Hematopoietic multipotent progenitor cell treated with erythropoietin and hydrocortisone succinate and interleukin-3 and kit ligand, for 8 days (in vitro differentiated cells): ENCODE measurements at places on chromosomes 4 and X.
A peak's percentile ranks its signal among the peaks of the same experiment; 100 is the strongest.

GRCh38 chr4:147944249-147944648, 212.4 kb downstream of the ARHGAP10 start:
- no peak for DNase-seq

DNA sequence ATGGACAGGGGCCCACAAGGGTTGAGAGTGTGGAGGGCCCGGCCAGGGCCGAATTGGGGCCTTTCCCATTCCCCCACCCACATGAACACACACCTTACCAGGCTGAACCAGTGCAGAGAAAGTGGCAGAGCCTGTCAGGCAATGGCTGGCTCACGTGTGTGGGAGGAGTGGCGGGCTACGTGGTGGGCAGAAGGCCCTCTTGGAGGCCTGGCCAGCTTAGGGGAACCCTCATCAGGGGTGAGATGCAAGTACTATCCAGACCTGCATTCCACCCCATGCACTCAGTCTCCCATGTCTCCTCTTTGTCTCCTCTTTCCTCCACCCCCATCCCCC, 965 bp downstream of the TCEAL4 start:
- DNase-seq: no peak

DNA sequence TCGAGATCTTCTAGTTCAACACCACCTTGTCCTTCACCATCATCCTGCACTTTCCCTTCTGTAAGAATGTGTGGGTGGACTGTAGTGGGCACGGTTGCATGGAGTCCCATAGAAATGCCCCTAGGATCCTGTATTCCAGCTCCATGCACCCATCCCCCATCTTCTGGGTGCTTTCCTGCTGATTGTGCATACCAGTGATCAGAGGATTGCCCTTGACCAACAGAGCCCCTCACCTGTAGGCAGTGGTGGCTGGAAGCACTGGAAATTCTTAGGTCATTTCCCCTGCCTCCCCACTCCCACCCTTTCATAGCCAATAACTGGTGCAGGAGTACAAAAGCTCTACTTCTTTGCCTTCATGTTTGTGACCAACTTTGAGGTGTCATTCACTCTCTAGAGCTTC, 213.4 kb upstream of the ARSJ start:
- DNase-seq: no peak

DNA sequence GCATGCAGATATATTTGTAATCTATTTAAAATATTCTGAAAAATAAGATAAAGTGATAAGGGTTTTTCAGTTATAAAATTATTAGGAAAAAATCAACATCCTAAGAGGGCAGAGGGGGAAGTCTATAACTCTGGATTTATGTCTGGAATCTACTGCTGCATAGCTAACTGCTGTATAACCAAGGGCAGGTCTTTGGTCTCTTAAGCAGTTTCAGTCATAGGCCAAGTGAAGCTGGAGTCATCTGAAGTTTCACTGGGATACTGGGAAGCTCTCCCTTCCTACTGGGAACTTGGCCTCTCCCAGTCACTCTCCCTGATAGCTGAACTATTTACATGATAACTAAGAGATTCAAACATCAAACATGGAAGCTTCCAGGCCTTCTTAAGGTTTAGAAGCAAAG, 1409.9 kb upstream of the PCDH7 start:
- no peak for DNase-seq

DNA sequence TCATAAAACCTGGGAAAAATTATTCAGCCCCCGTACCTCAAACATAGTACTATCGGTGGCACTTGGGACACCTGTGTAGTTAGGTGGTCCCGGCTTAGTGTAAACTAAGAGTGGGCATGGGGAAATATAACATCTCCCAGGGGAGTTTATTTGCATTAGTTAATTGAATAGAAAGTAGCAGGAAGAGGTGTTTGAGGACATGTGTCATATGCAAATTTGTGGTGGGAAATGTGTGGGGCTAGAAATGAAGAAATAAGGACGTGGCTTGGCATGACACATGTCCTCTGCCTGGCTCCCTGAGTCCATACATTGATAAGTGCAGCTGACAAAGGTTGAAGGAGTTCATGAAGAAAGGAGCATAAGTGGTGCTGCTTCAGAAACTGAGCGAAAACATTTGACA, 483.6 kb downstream of the SH2D1A start:
- DNase-seq: no peak

- no peak for DNase-seq
Observed at GRCh38 chrX:47976254-47977151, 27.3 kb downstream of the ZNF182 start.

DNA sequence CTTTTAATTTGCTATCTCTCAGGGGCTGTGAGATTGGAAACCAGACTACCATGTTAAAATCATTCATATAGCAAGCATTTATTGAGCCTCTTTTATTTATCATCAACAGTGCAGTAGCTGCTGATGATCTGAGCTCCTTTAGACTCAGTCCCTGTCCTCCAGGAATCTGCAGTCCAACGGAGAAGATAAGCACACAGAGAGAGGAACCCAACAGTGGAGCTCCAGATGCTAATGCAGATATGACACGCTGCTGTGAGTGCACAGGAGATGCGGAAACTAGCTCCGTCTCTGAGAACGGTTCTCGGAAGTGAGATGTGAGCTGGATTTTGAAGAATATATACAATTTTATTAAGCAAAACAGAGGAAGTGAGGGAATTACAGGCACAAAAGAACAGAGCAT, 35.4 kb downstream of the DCHS2 start:
- peak; percentile 24 for DNase-seq

DNA sequence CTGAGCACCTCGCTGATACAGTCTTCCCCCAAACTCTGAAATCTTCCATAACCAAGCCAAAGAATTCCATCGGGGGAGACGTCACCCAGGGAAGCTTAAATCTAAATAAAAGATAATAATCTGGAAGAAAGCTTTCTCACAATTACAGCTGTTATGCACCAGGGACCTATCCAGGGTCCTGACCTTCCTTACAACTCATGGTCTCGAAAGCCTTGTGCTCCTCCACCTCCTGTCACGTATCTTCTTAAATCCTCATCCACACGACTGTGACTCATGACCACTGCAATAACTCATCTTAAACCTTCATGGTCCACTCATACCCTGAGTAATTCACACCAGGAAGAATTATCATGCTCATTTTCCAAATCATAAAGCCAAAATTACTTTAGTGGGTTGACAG, 166.8 kb upstream of the FRG1 start:
- DNase-seq: no peak

GRCh38 chrX:43141885-43142284, 363.9 kb upstream of the PPP1R2C start:
- no peak for DNase-seq

GRCh38 chr4:148914734-148915133, 472.5 kb upstream of the NR3C2 start:
- no peak for DNase-seq

- no peak for DNase-seq
Observed at GRCh38 chrX:141468940-141469339, 115.6 kb downstream of the SPANXA1 start.

- no peak for DNase-seq
Observed at GRCh38 chrX:129495900-129496299, 27.4 kb downstream of the SMARCA1 start.

- no peak for DNase-seq
Observed at GRCh38 chr4:181670506-181670905, 572.7 kb upstream of the TENM3 start.

DNA sequence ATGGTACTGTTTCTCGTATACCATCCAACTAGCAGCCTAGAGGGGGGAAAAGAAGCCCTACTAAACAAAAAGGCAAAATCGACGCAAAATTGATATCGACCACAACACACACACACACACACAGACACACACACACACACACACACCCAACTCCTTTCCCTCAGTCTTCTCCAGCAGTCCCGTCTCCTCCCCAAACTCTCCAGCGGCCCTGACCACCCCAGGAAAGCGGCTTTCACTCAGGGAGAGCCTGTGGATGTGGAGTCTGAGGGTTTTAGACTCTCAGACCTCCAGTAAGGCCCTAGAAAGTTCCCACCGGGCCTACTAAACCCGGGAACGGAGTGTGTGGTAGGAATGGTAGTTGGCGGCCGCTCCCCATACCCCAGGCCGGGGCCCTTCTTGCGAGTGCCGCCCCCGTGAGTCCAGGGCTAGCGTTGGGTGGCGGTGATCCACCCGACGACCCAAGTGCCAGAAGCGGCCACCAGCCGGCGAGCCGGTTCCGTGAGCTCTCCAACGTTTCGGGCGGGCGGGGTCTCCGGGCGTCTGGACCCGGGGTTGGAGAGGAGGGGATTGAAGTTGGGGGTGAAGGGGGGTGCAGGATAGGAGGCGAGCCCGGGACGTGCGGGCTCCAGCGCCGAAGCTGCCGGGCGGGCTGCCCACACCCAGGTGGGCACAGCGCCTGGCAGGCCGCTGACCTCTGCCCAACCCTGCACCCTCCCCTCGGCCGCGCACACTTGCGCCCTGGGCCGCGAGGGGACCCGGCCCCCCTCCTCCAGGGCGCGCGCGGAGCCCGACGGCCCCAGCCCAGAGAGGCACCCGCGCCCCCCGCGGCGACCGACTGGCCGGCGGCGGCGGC, 13.7 kb downstream of the ARX start:
- no peak for DNase-seq

DNA sequence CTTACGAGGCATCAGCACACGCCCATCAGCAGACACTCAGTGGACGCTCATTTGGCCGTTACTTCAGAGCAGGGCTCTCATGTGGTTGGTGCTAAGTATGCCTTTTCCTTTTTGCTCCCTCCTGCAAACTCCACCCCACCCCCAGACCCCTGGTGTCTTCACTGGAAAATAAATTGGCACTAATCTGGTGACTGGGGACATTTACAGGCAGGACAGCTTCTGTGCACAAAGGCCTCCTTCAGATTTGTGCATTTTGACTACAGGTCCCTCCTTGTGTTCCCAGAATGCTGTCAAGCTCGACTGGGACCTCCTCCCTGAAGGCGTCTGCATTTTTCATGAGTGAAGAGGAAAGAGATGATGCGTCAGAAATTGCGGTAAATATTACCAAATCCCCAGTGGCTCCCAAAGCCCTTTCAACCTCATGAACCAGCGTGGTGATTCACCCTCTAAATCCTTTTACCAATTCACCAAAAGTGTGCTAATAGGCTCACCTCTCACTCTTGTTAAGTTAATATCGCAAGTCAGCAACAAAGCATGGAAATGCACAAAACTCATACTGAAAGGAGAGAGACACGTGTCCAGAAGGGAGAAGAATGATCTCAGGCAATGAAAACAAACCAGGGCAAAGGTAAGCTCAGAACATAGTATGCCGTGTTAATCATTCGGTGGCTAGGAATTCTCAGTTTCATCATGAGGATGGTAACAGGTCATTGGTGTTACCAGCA, 119.0 kb downstream of the NKX6-1 start:
- DNase-seq: no peak

DNA sequence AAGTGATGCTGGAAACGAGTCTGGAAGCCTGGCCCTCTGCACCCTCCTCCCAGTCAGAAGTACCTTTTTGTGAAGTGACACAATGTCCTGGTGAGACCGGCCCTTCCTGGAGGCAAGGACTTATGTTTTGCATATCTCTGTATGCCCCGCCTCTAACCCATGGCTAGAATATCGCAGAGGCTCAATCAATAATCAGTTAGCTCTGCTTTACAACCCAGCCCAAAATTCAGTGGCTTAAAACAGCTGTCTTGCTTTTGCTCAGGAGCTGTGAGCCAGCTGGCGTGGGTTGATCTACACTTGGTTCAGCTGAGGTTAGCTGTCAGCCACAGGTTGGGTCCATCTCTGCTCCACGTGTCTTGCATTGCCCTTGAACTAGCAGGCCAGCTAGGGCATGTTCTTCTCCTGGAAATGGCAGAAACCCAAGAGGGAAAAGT, 98.8 kb upstream of the METTL14 start:
- no peak for DNase-seq

- no peak for DNase-seq
Observed at GRCh38 chr4:83153417-83153816, 38.9 kb upstream of the PLAC8 start.

GRCh38 chr4:156805696-156806095, 165.9 kb downstream of the PDGFC start:
- no peak for DNase-seq

- no peak for DNase-seq
Observed at GRCh38 chrX:64977830-64978229, 1.6 kb upstream of the ZC4H2 start.

DNA sequence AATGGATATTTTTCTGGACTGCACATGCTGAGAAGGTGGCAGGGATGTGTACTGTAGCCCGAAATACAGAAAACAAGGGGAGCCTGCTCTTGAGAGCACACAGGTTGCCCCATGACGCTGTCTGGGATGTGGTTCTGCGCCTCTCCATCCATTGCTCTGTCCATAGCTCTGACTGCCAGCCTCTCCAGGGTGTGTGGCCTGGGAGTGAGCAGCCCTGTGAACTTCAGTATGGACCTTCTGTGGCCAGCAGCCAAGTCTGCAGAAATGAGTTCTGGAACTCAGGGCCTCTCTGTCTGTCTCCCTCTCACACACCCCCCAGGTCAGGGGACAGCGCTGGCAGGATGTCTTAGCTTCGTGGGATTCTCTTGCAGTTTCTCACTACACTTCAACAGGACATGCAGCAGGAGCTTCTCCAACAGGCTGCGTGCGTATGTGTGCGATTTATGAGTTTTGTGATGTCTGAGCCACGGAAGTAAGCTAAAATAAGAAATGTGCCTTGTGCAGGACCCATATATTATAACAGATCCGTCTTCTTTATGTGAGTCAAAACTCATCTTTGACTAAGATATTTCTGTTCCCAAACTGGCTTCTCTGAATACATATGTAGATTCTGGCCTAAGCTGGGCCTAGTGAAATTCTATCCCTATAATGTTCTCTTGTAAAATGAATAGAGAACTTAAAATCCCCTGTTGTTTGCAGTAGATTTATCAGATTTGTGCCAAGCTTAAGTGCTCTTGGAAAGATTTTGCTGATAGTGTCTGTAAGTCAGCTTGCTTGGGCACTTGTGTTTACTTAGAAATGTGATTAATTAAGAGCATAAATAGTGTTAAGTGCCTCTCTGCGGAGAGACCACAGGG, 40.0 kb downstream of the PROM1 start:
- DNase-seq: no peak

- no peak for DNase-seq
Observed at GRCh38 chr4:8236106-8236919, 33.2 kb upstream of the HTRA3 start.

DNA sequence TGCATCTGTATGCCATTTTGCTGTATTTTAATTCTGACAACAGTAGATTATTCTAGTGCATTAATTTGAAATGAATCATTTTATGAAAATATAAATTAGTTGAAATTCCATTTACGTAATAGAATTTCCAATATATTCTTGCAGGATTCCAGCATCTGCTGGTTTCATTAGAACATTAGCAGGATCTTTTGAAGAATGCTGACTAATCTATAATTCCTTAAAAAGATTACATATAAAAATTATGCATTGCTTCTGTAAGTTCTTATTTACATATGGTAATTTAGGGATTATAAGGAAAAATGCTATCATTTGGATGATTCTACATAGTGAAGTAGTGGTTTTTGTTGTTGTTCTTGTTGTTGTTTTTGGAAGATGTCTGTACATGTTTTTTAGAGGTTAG, 182.2 kb upstream of the GNPDA2 start:
- DNase-seq: no peak
